GM13976 (cell line): ENCODE measurements at places on chromosomes 2 and 18.

DNA sequence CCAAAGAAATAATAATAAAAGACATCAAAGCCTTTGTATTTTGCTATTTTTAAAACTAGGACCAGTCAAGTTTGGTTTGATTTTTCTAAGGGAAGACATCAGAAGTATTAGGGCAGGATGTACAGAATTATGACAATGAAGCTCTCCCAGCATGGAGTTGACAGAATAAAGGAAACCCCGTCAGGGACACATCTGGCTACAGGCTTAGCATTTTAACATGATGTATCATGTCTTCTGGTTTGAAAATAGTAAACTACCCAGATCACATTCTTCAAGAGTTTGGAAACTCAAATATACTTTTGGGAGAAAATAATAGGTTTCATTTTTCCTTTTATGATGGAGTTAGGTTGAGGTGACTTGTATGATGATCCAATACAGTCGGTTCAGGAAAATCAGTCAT lies 552.0 kb upstream of the CDH2 start:
- no peak for DNase-seq

DNA sequence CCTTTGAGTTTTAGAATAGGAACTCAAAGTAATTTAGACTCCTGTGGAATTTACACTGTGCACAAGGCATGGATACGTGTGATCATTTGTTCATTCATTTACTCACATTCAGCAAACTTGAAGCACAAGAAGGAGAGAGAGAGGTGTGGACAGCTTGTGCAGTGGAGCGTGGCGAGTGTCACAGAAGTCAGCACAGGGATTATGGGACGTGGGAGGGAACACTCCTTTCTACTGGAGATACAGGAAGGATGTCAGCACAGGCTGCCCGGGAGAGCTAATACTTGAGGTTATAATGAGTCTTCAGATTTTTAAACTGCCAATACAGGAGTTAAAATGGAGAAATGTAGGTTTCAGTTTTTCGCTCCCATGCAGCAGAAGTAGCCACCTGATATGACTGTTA lies 7.0 kb downstream of the FAM228A start:
- DNase-seq, result no peak

GRCh38 chr2:167749660-167750059 lies 497.7 kb downstream of the STK39 start:
- DNase-seq, result no peak

DNA sequence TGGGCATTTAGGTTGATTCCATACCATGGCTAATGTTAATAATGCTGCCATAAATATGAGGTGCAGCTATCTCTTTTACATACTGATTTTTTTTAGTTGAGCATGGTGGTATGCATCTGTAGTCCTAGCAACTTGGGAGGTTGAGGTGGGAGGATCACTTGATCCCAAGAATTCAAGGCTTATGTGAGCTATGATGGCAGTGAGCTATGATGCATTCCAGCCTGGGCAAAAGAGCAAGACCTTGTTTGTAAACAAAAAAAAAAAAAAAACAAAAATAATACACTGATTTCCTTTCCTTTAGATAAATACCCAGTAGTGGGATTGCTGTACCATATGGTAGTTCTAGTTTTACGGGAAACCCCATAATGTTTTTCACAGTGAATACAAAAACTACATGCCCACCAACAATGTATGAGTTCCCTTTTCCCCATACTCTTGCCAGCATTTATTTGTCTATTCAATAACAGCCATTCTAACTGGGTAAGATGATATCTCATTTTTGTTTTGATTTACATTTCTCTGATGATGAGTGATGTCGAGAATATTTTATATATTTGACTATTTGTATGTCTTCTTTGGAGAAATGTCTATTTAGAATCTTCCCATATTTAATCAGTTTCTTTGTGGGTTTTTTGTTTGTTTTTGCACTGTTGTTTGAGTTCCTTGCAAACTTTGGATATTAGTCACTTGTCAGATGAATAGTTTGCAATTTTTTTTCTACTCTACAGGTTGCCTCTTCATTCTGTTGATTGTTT lies 281.0 kb upstream of the KYNU start:
- no peak for DNase-seq

GRCh38 chr2:205877496-205877895 lies 195.2 kb downstream of the NRP2 start:
- DNase-seq, result no peak

DNA sequence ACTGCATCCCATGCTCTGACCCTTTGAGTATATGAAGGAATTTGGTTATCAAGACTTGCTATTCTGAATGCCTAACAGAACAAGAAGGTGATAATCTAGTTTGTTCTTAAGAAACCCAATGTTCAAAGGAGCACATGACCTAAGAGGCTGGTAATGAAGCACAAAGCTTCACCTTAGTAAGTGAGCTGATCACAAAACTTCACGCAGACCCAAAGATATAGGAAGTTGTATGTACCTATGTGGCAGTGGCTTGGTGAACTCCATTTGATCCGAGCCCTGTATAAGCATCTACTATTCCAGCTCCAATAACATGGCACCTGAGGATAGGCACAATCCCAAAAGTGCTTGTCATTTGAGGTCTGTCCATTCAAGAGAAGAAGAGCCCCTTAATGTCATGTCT lies 78.6 kb downstream of the ANKRD44 start:
- no peak for DNase-seq

DNA sequence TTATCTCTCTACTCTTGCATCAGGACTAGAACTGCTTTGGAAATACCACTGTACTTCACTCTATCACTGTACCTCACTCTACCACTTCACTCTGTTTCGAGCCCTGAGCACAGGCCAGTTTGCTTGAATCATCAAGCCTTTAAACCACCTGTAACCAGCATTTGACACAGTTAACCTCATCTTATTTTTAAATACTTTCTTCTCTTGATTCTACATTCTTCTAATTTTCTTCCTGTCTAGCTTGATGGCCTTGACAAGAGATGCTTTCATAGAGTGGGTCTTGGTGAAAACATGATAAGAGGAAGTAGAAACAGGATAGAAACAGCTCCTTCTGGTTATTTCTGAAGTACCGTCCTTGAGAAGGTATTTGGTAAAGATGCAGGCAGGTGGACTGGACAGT lies 78.1 kb downstream of the SPIRE1 start:
- peak; percentile 17 for DNase-seq

GRCh38 chr18:70294471-70295191 lies 5.8 kb downstream of the SOCS6 start:
- DNase-seq, result no peak

DNA sequence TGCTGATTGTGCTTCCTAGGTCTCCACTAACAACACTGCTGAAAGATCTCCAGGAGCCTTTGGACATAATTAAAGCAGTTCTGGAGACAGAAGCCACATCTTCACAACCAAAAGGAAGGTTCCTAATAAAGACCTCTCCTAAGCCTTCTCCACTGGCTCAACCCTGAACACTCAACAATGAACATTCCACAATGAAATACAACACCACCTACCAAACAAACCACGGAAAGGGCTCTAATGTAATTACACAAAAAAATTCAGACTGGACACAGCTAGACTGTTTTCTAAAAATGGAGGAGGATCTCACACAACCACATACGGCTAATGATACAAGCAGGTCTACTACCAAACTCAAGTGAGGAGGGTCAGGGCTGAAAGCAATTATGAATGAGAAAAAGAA lies 43.6 kb downstream of the NOL10 start:
- DNase-seq, result no peak

DNA sequence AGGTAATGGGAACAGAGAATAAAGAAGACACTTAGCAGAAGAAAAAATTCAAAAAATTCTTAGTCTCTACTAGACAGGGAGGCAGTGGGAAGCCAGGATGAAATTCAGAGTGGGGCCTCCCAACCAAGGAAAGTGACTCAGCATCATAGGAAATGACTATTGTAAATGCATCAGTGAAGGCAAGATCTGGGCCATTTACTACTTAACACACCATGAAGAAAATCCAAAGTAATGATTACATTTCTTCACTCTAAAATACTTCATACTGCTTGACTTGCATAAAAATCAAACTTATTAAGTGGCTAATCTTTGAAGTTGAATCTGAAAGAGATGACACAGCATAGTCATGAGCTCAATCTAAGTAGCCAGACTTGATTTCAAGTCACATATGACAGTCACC lies 405.8 kb upstream of the SLC39A10 start:
- no peak for DNase-seq

GRCh38 chr18:75246721-75247610 lies 36.4 kb downstream of the TSHZ1 start:
- DNase-seq, result no peak

GRCh38 chr2:237889016-237889415 lies 29.6 kb downstream of the RAMP1 start:
- DNase-seq, result no peak

GRCh38 chr2:27736031-27736889 lies 35.3 kb upstream of the MRPL33 start:
- no peak for DNase-seq

GRCh38 chr2:234204480-234204879 lies 154.0 kb downstream of the SPP2 start:
- DNase-seq, result no peak

DNA sequence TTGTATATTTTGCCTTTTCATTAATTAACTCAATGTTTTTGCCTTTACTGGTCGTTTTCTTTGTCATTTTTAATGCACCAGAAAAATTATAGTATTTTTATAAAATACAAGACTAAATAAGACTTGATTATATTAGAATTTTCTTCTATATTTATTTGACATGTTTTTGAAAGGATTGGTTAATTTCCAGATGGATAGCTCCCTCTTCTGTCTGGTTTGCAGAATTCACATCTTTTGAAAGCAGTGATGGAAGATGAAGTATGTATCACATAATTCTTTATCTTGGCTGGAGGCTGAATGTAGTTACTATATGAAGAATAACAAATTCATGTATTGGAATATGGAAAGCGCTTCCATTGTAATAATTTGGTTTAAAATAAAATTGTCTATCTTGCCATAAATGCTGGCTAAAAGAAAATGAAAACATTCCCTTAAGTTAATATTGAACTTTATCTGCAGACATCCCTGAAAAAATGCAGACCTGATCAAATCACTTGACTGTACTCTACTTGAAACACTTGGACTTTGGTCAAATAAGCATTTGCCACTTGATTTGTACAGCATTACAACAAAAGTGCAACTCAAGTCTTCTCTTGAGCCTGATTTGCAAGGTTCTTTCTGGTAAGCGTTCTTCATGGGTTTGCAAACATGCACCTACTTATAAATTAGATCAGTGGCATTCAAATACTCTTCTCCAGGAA lies 86.3 kb upstream of the EFEMP1 start:
- no peak for DNase-seq

DNA sequence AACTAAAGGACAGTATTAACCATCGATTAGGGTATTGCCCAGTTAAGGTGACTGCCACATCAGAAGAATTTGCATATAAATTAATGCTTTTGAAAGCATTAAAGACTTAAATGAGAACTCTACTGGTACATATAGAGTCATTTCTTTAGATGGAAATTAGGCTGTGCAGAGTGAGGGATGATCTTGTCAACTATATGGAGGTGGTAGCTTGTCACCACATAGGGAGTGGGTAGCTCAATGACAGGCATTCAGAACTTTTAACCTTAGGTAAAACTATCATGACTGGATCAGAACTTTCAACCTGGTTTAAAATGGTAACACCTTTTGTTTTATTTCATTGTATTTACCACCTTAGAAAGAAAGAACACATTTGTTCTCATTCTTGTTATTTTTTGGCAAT lies 384.6 kb upstream of the LRRTM1 start:
- DNase-seq, result no peak

GRCh38 chr18:58768293-58768974 lies 96.2 kb upstream of the ZNF532 start:
- peak; percentile 90 for DNase-seq

DNA sequence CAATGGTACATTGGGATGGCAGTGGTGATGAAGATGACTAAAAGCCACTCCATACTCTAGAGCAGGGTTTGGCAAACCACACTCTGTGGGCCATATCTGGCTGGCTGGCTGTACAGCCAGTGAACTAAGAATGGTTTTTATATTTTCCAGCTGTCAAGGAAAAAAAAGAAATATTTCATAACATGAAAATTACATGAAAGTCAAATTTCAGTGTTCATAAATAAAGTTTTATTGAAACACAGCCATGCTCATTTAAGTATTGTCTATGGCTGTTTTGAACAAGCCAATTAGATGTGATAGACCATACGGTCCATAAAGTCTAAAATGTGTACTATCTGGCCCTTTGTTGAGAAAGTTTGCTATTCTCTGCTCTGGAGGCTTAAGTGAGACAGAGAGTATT lies 1.5 kb downstream of the TTC21B start:
- no peak for DNase-seq

GRCh38 chr2:192410319-192410718 lies 215.6 kb upstream of the TMEFF2 start:
- DNase-seq, result no peak

DNA sequence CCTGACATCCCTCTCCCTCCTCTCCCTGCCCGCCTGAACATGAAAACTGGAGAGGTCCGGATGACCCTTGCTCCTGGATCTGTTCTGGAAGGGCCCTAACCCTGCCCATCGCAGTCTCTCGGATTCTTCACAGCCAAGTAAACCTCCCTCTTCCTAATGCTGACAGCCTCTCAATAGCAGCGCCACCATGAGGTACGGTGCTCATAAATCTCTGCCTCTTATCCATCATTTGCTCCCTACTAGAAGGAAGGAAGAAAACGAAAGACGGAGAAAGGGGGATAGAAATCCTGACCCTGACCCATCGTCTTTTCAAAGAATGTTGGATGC lies 257.9 kb downstream of the BCL11A start:
- no peak for DNase-seq

- peak; percentile 93 for DNase-seq
Observed at GRCh38 chr2:101151146-101151858, at the start of gene TBC1D8. Gene TBC1D8 (minus strand): TSS chr2:101151382. CDS start chr2:101151253, 129 bp downstream.

DNA sequence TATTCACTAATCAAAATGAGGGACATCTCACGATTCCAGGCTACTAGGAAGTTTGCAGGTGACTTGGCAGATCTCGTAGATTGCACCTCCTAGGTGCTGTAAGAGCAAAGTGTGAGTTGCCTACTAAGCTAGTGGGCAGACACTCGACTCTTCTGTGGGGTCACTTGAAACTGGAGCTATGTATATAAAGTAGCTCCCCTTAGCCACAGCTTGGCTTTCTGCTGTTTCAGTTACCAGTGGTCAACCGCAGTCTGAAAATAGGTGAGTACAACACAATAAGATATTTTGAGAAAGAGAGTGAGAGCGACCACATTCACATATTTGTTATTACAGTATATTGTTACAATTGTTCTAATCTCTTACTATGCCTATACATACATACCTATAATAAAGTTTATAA lies 23.3 kb downstream of the CTAGE1 start:
- DNase-seq, result no peak

GRCh38 chr2:100411841-100412292 lies 5.6 kb downstream of the CHST10 start:
- DNase-seq, result no peak

- peak; percentile 74 for DNase-seq
Observed at GRCh38 chr2:241009601-241010530, 11.4 kb downstream of the SNED1 start.
